ENCODE measurements at places on chromosomes 5 and 9.

- no peak for DNase-seq
Measured at GRCh38 chr9:3768286-3768685, 242.5 kb upstream of the RFX3 start.

DNA sequence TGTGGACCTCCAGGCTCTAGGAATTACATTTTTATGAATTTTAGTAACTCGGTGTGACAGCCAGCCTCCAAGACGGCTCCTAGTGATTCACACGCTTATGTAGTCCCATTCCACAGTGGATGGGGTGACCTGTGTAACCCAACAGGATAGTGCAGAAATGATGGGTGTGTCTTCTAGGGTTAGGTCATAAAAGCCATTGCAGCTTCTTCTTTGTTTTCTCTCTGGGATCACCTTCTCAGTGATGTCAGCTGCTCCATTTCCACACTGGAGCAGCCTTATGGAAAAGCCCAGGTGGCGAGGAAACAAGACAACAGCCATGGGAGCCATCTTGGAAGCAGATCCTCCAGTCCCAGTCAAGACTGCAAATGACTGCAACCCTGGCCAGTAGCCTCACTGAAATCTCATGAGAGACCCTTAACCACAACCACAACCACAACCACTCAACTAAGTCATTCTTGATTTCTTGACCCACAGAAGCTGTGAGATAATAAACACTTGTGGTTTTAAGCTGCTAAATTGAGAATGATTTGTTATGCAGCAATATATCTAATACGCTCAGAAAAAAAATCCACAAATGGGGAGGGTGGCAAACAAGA lies 5.1 kb upstream of the GNPDA1 start:
- no peak for DNase-seq

GRCh38 chr5:142215915-142216681 lies 107.5 kb downstream of the NDFIP1 start:
- peak; percentile 96 for DNase-seq

- DNase-seq = no peak
Measured at GRCh38 chr5:8491254-8491653, 622.3 kb downstream of the MTRR start.
